Left renal pelvis (tissue), 4 donors: ENCODE measurements at places on chromosomes 16 and 17.
A peak's percentile ranks its signal among the peaks of the same experiment; 100 is the strongest.

- DNase-seq: no peak
Measured at GRCh38 chr17:60157487-60158040, 7.8 kb downstream of the CA4 start.

GRCh38 chr17:63550817-63551639 is 751 bp downstream of the DCAF7 start:
- no peak for DNase-seq

DNA sequence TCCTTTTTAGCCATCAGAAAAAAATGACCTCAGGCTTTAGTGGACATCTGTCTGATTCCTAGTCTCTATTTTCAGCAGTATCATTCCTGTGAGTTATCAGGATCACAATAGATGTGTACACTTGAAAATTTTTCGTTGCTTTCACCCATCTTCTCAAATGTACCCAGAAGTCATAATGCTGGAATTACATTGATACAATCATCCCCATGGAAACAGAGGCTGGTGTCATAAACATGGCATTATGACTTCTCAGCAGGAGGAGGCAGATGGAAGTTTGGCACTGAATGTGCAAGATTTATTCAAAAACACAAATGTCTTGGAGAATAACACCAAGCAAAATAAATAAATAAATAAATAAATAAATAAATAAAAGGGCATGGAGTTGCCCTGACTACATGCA is 292.5 kb downstream of the PHKB start:
- no peak for DNase-seq

DNA sequence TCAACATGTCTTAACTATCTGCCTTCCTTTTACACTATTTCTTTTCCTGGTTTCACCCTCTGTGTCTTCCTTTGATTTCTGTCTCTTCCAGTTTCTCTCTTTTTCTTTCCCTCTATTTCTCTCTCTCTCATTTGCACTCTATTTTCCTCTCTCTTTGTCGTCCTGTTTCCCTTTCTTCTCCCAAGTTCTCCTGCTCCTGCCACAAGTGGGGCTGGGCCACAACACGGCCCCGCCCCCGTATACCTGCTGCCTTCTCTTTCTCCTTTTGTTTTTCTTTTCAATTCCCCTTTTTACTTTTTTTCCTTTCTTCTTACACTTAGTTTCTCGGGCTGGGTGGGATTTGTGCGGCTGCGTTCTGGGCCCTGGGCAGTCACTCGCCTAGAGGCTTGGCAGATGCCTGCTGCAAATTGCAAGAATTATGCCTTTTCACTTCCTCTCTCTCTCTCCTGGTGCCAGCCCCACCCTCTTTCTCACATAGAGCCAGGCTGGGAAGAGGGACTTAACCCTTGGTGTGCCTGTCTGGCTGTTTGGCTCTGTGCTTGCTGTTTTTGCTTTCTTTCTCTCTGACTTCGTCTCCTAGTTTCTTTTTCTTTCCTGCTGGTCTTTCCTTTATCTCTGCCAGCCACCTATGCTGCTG is 2139.4 kb downstream of the TP53TG3F start:
- no peak for DNase-seq

- DNase-seq: no peak
Measured at GRCh38 chr17:59848778-59849177, 44.0 kb downstream of the TUBD1 start.

GRCh38 chr17:43587647-43588046 is 41.5 kb upstream of the ETV4 start:
- no peak for DNase-seq

DNA sequence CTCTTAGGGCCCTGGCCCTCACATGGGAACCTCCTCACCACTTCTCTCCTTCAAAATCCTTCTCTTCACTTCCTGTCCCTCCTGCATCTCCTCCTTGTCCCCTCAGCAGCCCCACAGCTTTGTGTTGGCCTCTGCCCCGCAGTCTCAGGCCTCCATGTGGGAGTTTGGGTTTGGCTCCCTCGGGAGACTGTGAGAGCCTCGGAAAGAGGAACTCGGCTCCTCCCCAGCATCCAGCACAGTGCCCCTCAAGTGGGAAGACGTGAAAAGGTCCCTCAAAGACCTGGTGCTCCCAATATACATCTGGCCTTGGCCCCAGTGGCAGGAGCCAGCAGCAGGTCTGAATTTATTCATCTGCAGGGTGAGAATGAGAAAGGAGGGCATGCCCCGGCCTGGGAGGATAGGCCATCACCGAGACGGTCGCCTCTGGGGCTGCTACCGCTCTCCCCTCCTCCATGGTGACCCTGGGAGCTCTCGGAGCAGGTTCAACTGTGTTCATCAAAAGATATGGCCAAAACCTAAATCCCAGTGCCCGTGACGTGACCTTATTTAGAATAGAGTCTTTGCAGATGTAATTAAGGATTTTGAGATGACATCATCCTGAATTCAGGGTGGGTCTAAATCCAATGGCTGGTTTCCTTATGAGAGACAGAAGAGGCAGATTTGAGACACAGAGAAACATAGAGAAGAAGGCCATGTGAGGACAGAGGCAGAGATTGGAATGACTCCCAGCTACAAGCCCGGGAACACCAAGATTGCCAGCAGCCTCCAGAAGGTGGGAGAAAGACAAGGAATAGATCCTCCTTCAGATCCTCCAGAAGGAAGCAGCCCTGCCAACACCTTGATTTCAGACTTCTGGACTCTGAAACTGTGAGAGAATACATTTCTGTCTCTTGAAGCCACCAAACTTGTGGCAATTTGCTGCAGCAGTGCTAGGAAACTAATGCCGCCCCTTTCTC is 135.1 kb downstream of the MRM1 start:
- no peak for DNase-seq

DNA sequence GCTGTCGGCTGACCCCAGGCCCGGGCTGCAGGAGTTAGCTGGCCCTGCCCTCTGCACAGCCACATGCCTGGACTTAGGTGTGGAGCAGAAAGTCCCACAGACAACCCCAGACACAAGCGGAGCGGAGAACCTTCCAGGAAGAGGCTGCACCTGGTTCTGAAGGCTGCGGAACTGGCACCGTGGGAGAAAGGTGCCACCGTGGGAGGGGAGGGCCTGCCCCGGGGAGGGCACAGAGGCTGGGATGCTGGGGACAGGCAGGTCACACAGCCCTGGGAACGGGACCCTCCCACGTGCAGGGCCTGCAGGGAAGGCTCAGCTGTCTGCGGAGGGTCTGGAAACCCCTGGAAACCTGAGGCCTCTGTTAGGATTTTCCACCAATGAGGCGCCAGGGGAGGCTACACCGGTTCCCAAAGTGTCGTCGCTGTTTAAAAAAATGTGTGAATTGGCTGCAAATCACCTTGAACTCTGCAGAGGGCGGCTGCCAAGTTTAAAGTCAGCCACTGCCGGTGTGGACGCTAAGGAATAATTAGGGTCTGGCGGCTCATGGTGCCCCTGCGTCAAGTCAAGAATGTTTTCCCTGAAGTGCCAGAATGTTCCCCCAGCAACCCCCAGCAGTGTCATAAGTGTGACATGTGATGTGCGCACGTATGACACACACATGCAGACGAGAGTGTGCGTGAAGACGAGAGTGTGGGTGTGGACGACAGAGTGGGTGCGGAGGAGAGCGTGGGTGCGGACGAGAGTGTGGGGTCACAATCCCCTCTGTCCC is 50.9 kb upstream of the PABPN1L start:
- DNase-seq: peak; percentile 31

- peak; percentile 22 for DNase-seq
Measured at GRCh38 chr17:56108811-56109284, 44.4 kb upstream of the ANKFN1 start.

DNA sequence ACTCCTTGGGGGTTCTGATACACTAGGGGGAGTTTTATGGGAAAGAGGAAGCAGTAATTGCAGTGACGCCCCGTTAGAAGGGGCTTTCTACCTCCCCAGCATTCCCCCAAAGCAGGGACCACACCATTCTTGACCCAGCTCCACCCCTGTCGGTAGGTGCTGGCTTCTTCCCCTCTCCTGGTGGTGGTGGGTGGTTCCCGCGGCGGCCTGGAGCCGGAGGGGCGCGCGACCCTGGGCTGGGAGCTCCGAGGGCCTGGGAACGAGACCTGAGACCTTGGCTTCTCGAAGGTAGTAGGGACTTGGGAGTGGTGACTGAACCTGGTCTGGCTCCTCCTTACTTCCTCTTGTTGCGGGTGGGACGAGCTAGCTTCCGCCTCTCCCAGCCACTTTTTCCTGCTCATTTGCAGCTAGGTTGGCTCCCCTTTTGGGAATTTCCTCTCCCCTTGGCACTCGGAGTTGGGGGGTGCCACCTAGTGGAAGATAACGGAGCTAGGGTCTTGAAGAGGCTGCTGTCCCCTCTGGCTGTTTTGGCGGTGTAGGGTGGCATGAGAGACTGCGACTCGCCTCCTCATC is 438 bp downstream of the GRN start:
- DNase-seq: no peak

DNA sequence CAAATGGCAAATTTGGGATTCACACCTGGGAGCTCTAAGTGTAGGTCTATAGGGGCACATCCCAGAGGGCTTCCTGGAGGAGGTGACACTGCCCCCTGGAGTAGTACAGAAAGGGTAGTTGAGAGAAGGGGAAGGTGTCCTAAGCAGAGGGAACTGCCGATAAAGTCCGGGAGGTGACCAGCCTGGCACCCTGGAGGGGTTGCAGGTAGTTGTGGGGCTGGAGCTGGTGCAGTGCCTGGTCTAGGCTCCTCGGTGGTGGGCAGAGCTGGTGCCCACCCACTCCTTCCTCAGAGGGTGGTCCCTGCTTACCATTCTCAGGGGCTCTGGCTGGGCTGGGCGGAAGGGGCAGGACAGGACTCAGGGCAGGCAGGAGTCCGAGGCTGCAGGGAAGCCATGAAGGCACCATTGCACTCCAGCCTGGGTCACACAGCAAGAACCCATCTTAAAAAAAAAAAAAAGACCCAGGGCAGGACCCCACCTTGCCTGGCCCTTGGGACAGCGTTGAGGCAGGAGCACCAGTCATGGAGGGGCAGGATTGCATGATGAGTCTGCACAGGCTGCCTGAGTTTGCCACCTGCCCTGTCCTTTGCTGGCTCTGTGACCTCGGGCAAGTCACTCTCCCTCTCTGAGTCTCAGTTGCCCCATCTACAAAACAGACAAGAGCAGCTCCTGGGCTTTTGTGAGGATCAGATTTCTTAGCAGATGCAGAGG is 43.8 kb downstream of the LAT start:
- no peak for DNase-seq

DNA sequence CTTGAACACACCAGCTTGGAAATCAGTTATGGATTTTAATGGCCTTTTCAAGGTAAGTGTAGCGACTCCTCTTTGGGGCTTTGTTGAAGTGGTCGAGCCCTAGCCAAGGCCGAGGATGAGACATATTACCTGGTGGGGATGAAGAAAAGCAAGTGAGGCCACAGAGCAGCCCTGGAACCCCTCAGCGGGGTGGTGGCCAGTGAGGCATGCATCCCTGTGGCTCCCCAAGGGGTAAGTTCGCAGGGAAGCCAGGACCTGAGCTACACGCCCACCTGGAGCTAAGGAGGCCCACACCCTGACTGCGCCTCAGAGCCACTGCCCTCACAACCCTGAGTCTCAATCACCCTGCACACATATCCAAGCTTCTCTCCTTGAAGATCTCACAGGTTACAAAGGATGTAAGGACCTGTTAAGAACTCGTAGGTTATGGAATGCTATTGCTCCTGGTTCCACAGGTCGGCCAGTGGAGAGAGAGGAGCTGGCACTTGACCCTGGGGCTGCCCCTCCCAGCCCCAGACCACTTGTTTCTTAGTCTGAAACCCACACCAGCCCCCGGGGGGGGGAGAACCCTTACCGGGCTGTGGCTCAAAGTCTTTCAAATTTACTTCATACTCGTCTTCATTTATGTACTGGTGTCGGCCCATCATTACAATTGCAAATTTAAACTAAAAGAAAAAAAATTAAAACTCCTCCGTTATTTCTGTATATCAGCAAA is 12.0 kb downstream of the LITAFD start:
- DNase-seq: no peak

- DNase-seq: no peak
Measured at GRCh38 chr17:77133087-77133638, 7.6 kb upstream of the SEC14L1 start.
